ENCODE measurements at places on chromosomes 5 and 9.

DNA sequence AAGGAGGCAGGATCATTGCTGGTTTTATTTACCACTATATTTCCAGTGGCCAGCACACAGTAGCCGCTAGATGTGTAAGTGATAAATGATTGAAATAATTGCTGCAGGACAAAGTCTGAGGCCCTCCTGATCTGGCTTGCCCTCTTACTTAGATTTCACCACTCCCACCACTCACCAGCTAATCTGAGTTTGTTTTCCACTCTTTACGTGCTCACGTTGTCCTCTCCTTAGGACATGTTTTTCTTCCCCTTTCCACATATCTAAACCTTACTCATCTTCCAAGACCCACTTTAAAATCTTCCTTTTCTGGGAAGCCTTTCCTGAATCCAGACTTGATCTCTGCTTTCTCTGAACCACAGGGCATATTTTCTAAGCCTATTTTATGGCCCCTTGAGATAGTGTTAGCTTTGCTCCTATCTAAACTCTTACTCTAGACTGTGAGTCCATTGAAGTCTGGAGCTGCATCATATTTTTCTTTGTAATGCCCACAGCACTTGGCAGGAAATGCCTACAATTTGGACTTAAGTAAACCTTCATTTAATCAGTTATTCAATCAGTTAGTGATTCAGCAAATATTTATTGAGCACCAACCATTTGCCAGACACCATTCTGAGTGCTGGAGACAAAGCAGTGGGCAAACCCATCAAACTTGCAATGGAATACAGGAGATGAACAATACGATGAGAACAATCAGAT is 2.4 kb downstream of the TLR4 start:
- no peak for DNase-seq

- DNase-seq = no peak
Measured at GRCh38 chr5:180589771-180590542, 1.3 kb downstream of the SCGB3A1 start.

GRCh38 chr5:6593148-6594016 is 39.5 kb downstream of the NSUN2 start:
- no peak for DNase-seq

DNA sequence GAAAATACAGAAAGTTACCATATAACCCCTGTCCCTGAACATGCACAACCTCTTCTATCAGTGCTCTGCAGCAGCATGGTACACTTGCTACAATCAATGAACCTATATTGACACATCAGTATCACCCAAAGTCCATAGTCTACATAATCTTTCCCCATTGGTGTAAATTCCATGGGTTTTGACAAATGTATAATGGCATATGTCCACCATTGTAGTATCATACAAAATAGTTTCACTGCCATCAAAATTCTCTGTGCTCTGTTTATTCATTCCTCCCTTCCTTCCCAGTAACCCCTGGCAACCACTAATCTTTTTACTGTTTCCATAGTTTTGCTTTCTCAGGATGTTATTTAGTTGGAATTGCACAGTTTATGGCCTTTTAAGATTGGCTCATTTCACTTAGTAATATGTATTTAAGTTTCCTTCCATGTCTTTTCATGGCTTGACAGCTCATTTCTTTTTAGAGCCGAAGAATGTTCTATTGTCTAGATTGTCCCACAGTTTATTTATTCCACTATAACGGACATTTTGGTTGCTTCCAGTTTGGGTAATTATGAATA is 1707.0 kb downstream of the EFNA5 start:
- DNase-seq = no peak

GRCh38 chr9:72775570-72775969 is 177.3 kb downstream of the ALDH1A1 start:
- DNase-seq = no peak

DNA sequence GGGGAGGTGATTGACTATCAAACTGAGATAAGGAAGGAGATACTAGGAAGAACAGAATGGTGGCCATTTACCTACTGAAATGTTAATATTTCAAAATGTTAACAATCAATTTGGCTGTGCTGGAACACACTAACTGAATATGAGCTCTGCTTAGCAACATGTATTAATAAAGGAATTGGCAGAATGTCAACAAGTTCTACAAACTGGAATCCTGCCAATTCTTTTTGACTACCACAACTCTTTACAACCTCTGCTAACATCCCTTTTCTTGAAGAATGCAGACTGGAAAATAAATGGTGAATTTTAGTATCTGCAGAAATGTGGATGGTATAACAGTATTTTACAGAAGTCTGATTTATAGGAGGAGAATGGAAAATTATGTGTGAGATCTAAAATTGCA is 446.4 kb downstream of the ISL1 start:
- DNase-seq = no peak

DNA sequence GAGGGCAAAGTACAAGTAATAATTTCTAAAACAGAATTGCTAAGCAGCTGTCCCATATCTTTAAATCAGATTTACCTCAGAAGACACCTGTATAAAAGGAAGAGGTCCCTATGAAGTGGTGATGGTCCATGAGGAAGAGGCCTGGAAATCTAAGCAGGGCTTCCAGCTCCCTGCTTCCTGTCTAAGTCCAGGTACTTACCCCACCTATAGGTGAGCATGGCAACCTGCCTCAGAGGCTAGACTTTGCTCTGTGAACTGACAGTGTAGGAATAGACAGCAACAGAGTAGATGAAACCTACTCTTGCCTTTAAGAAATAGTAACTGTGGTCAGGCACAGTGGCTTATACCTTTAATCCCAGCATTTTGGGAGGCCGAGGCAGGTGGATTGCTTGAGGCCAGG is 55.8 kb upstream of the ARRDC3 start:
- no peak for DNase-seq

DNA sequence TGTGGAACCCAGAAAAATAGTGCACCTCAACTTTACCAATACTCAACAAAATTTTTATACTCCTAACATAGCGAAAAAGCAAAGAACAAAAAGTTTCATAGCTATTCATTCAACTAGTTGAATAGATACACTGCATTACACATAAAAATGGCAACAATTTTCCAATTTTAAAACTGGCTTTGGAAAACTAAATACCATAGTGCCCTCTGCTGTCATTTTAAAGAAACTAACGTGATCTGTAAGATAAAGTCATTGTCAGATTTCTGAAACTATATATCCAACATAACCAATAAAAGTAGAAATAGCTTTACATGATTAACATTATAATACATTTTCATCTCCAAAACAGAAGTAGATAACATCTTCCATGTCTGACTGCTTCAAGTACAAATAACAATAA is 31.6 kb downstream of the DTWD2 start:
- no peak for DNase-seq

DNA sequence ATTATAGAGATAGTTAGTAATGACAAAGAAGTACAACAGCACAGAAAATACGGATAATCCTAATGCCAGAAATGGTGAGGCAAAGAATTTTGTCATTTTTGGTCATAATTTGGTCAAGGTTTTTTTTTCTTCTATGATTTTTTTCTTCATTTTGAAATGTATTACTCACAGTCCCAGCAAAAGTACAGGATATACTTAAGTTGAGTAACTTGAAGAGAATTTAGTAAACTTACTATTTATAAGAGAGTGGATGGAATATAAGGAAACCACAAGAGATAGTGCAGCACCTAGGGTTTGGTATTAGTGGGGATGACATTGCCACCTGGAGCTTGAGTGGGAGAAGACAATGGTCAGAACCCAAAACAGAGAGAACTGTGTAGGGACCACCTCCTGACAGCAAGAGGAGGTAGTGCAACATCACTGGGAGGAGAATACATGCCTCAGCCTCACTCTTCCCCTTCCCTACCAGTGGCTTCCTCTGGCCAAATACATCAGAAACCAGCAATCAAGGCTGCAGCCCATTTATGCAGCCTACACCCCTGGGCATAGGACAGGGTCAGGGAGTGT is 434.5 kb upstream of the TRPC7 start:
- DNase-seq = no peak

GRCh38 chr5:13412040-13412595 is 532.4 kb downstream of the DNAH5 start:
- DNase-seq = no peak

DNA sequence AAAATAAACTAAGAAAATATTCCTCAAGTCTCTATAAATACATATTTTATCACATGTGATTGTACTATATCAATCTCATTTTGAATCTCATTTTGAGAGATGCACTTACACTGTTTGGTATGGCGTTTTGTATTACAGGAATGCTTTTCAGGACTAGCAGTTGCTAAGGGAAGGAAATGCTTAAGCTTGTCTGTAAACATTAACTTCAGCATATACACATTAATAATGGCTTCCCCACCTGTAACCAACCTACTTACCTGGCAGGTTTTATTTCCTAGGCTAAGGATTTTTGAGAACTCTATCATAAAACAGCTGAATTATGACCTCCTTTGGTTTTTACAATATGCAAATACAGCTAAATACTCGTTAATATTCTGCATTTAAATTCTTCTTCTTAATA is 141.0 kb upstream of the GRHPR start:
- no peak for DNase-seq

GRCh38 chr9:133727876-133728441 is 10.2 kb downstream of the SARDH start:
- DNase-seq = no peak

GRCh38 chr5:83701886-83702285 is 18.8 kb downstream of the HAPLN1 start:
- DNase-seq = no peak

DNA sequence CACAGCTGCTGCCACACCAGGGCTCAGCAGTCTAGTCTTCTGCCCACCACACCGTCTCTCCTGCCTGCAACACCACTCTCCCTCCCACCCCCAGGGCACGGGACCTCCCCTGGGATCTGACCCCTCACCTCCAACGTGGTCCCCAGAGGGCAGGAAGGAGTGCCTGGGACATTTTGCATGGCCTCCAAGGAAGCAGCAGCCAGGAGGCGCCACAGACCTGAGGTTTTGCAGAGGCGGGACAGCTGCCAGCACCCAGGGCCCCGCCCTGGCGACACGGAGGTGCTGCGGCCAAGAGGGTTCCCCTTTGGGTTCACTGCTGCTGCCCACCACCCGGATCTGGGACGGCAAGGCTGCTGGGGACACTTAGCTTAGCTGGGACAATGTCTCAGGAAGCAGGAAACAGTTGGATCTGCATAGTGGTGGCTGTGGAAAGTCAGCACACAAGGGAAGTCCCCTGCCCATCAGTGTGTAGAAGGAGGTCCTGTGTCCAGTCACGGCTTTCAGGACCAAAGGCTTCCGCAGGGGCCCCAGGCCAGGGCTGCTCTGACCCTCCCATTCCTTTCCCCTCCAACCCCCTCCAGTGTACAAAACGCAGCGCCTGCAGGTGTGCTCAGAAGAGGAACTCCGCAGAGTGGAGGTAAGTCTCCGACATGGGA is 13.8 kb downstream of the PROP1 start:
- DNase-seq = no peak

DNA sequence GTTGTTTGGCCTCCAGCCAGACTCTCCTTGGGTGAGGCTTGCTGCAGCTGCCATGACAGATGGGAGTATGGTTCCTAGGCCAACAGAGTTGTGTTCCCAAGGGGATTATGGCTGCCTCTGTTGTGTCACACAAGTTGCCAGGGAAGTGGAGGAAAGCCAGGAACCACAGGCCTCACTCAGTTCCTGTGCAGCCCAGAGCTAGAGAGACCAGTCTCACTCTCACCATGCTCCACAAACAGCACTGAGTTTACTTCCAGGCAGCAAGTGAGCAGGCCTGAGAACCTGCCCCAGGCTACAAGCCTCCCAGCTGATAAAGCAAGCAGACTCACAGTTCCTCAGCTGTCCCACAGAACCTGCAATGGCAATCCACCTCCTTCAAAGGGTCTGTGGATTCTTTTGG is 273.6 kb upstream of the TAS2R1 start:
- no peak for DNase-seq
